ENCODE measurements at places on chromosomes 6 and 20. TPM values are rescaled to one million over a fixed set of nuclear protein-coding genes. Genes with fewer than 3 reads are reported as not detected.

The SNAI1 gene
- 13.5 TPM for total RNA-seq

The XPO5 gene
- total RNA-seq: 84.3 TPM

DNA sequence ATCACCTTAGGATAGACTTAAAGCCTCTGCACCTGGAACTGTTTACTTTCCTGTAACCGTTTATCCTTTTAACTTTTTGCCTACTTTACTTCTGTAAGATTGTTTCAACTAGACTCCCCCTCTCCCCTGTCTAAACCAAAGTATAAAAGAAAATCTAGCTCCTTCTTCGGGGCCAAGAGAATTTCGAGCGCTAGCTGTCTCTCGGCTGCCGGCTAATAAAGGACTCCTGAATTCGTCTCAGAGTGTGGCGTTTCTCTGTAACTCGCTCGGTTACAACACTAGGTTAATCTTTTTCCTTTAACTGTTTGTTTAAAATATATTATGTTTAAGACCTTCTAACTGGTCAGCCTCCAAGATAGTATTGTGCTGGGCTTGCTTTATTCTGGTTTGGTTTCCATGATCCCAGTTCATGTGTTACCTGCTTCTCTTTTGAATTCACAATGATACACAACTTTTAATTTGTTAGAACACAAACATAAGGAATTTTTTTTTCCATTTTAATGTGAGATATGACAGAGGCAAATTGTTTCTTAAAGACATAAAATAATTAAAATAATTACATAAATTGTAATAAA is 8.7 kb upstream of the NQO2 start:
- H3K27me3 ChIP-seq: no peaks in the 10 kb centered on the region
- no peaks in the 10 kb centered on the region for H3K36me3 ChIP-seq
- no peak for DNase-seq
- peak overlapping the region; percentile 50 for H3K4me3 ChIP-seq
- H3K4me1 ChIP-seq: peaks cover 15% of the 10 kb centered on the region

DNA sequence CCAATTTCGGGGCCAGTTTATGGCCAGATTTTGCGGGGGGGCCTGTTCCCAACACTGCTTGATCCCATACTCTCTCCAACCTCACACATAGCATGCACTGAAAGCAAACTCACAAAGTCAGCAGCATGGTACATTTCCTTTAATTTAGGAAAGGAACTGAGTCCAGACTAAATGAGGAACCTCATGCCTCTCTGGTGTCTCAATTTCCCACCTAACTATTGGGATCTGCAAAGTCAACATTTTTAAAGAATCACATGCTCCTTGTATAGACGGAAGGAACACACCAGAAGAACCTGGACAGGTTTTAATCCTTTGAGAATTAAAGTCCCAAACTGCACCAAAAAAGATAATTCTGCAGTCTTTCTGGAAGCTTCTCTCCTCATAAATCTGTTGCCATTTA is 33.3 kb downstream of the FAM50B start:
- no peaks in the 10 kb centered on the region for H3K4me1 ChIP-seq
- no peaks in the 10 kb centered on the region for H3K36me3 ChIP-seq
- H3K27me3 ChIP-seq: no peaks in the 10 kb centered on the region
- H3K4me3 ChIP-seq: no peak overlapping the region
- no peak overlapping the region for H3K27ac ChIP-seq
- no peak for DNase-seq

DNA sequence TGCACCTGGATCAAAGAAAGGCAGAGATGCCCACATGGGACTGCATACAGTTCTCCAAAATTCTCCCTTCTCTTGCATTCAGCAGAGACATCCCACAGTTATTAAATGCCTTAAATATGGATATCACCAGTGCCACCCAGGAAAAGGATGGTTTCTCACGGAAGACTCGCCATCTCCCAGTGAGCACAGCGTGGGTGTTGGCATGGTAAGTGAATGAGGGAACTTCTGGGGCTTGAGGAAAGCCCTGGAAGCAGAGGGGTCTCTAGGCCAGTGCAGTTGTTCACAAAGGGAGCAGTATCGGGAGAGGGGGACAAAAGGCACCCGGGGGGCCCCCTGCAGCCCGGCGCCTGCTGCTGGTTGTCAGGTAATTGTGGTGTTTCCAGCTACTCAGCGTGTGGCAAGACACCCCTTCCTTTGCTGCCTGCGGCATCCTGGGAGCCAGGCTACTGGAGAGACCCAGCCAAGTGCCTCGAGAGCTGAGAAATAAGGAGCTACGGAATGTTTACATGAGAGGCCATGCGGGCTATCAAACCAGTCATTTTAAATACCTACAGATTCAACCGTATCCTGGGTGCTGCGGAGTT is 125.4 kb downstream of the PXDC1 start:
- H3K4me1 ChIP-seq: peaks cover 3% of the 10 kb centered on the region
- no peaks in the 10 kb centered on the region for H3K36me3 ChIP-seq
- H3K27me3 ChIP-seq: no peaks in the 10 kb centered on the region

GRCh38 chr6:21850691-21851090 is 257.1 kb downstream of the SOX4 start:
- peaks cover 7% of the 10 kb centered on the region for H3K4me1 ChIP-seq
- no peak overlapping the region for H3K4me3 ChIP-seq
- peaks cover 69% of the 10 kb centered on the region for H3K36me3 ChIP-seq
- DNase-seq: no peak

GRCh38 chr20:20391766-20392165 is 23.9 kb downstream of the INSM1 start:
- H3K4me1 ChIP-seq: no peaks in the 10 kb centered on the region
- H3K36me3 ChIP-seq: no peaks in the 10 kb centered on the region
- no peak overlapping the region for H3K4me3 ChIP-seq
- no peak overlapping the region for H3K27ac ChIP-seq

All from endodermal cell (in vitro differentiated cells).